ENCODE measurements at places on chromosomes 4 and X. TPM values are rescaled to one million over a fixed set of nuclear protein-coding genes. Genes with fewer than 3 reads are reported as not detected.

DNA sequence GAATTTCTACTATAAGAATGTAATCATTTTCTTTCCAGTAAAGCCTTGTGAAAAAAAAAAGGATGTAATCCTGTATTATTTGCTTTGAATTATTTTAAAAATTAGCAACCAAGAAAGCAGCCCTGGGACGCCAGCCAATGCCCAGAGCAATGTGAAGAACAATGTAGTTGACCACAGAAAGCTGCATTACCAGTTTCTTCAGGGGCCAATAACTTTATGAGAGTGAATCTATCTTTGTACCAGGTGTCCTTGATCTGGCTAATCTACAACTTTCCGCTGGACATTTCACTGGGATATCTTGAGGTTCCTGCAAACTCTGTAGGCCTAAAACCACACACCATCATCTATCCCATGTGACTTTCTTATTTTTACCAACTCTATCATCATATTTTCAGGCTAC lies 7.6 kb upstream of the KLHL2 start:
- no peaks in the 10 kb centered on the region for H3K27me3 ChIP-seq
- H3K36me3 ChIP-seq: no peaks in the 10 kb centered on the region
- no peak overlapping the region for H3K4me3 ChIP-seq
- DNase-seq: no peak

- H3K27me3 ChIP-seq: no peaks in the 10 kb centered on the region
- no peak overlapping the region for H3K4me3 ChIP-seq
- H3K27ac ChIP-seq: no peak overlapping the region
- DNase-seq: no peak
Measured at GRCh38 chr4:14896656-14897175, 105.6 kb upstream of the CPEB2 start.

- H3K4me1 ChIP-seq: no peaks in the 10 kb centered on the region
- no peak overlapping the region for H3K27ac ChIP-seq
- no peaks in the 10 kb centered on the region for H3K36me3 ChIP-seq
- no peak for DNase-seq
Measured at GRCh38 chr4:85644061-85644460, 169.1 kb downstream of the ARHGAP24 start.

- H3K4me3 ChIP-seq: no peak overlapping the region
- H3K4me1 ChIP-seq: no peaks in the 10 kb centered on the region
- no peaks in the 10 kb centered on the region for H3K36me3 ChIP-seq
- DNase-seq: no peak
Measured at GRCh38 chrX:109964390-109964789, 38.5 kb upstream of the TMEM164 start.

DNA sequence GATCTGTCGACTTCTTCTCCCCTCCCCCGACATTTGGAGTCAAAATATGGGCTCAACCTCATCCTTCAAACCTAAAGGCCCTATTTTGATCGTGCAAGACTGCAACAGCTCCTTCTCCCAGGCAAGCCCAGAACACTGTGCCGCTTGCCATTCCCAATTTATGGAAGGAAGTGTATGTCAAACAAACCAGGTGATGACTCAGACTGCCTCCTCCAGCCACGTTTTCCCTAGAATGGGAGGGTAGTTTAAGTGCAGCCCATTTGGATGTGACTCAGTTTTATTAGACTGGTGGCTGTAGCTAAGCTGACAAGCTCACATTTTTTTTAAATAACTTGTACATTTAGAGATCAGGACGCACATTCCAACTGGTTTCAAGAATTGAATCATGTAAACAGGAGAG lies 570.4 kb upstream of the DIPK2B start:
- H3K27me3 ChIP-seq: no peaks in the 10 kb centered on the region
- H3K36me3 ChIP-seq: no peaks in the 10 kb centered on the region
- DNase-seq: no peak

DNA sequence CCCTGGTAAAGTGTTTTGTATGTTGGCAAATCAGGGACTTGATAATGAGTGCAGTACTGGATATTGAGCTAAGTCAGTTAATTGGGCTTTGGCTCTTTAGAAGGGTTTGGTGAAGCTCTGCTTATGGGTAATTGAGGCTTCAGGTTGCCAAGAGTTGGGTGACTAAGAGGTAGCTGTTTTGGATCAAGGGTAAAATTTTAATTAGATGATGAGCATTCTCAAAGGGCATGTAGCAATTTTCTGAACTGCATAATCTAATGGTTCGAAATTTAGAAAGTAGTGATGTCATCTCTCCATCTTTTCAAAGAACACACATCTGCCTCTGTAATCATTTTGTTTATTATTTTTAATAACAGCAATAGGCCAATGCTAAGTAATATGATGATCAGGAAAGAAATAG lies 5.5 kb upstream of the TRIM2 start:
- H3K4me3 ChIP-seq: no peak overlapping the region
- no peak for DNase-seq
- H3K36me3 ChIP-seq: no peaks in the 10 kb centered on the region
- H3K27ac ChIP-seq: no peak overlapping the region
- H3K4me1 ChIP-seq: no peaks in the 10 kb centered on the region
- no peaks in the 10 kb centered on the region for H3K27me3 ChIP-seq

- H3K27ac ChIP-seq: no peak overlapping the region
- H3K4me1 ChIP-seq: peaks cover 22% of the 10 kb centered on the region
- no peak overlapping the region for H3K4me3 ChIP-seq
- no peaks in the 10 kb centered on the region for H3K36me3 ChIP-seq
- no peaks in the 10 kb centered on the region for H3K27me3 ChIP-seq
- DNase-seq: no peak
Measured at GRCh38 chr4:143399113-143399949, 62.7 kb downstream of the GAB1 start.

DNA sequence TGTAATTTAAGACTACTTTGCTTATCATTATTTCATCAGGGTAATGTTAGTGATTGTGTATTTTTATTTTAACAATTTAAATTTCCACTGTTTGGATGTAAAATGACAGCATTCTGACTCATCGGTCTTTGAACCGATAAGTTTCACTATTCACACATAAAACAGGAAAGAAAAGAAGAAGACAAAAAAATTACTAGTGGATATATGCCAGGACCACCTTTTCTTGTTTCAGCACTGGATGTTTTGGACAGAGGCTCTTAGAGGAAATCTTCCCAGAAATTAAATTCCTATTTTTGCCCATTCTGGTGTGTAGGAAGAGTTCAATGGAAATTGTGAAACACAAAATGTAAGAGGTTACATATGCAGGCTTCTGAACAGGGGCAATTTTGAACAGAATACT lies 57.4 kb downstream of the VEGFC start:
- H3K27ac ChIP-seq: no peak overlapping the region
- H3K36me3 ChIP-seq: no peaks in the 10 kb centered on the region
- no peaks in the 10 kb centered on the region for H3K4me1 ChIP-seq
- no peak overlapping the region for H3K4me3 ChIP-seq
- H3K27me3 ChIP-seq: no peaks in the 10 kb centered on the region
- DNase-seq: no peak

DNA sequence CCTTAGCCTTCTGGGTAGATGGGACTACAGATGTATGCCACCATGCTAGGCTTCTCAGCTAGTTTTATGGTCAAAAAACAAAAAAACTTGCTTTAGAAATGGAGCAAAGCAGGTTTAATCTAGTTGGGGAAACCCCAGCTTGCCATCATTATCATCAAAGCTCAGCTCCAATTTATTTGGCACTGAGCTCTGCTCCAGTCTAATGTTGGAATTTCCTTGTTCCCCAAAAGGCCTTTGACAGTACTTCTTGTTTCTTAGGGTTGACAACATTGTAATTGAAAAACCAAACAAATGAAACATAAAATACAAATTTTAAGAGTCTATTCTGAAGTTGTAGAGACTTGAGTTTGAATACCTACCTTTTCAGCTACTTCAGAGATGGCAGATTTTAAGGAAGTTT lies 48.0 kb downstream of the MRPL1 start:
- no peaks in the 10 kb centered on the region for H3K27me3 ChIP-seq
- no peak overlapping the region for H3K4me3 ChIP-seq
- H3K4me1 ChIP-seq: no peaks in the 10 kb centered on the region
- H3K36me3 ChIP-seq: peaks cover 21% of the 10 kb centered on the region

GRCh38 chr4:1074077-1074476 lies 39.3 kb downstream of the RNF212 start:
- peak; percentile 37 for DNase-seq
- no peaks in the 10 kb centered on the region for H3K36me3 ChIP-seq
- peaks cover 7% of the 10 kb centered on the region for H3K4me1 ChIP-seq

- no peaks in the 10 kb centered on the region for H3K4me1 ChIP-seq
- H3K27me3 ChIP-seq: no peaks in the 10 kb centered on the region
- H3K36me3 ChIP-seq: no peaks in the 10 kb centered on the region
- no peak overlapping the region for H3K4me3 ChIP-seq
- H3K27ac ChIP-seq: no peak overlapping the region
Measured at GRCh38 chr4:148780426-148781005, 338.3 kb upstream of the NR3C2 start.

DNA sequence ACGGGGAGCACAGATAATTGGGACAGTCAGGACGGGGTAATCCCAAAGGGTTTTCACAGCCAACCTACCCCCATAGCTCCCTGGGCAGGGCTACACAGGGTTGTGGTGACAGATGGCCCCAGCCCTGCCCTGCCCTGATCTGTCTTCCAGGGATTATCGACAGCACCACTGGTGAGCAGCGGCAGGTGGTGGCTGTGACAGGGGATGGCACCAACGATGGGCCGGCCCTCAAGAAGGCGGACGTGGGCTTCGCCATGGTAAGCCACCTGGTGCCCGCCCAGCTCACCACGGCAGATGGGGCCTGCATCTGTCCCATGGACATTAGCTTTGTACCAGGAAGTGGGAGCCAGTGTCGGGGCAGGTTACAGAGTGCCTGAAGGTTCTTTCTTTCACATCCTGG lies 39.3 kb downstream of the ATP2B3 start:
- H3K36me3 ChIP-seq: no peaks in the 10 kb centered on the region
- H3K4me1 ChIP-seq: no peaks in the 10 kb centered on the region
- H3K27ac ChIP-seq: no peak overlapping the region

GRCh38 chrX:24380262-24381187 lies 20.1 kb downstream of the SUPT20HL1 start:
- no peak for DNase-seq
- H3K36me3 ChIP-seq: no peaks in the 10 kb centered on the region
- no peaks in the 10 kb centered on the region for H3K27me3 ChIP-seq
- no peak overlapping the region for H3K27ac ChIP-seq
- H3K4me3 ChIP-seq: no peak overlapping the region
- no peaks in the 10 kb centered on the region for H3K4me1 ChIP-seq

- H3K4me1 ChIP-seq: no peaks in the 10 kb centered on the region
- H3K36me3 ChIP-seq: no peaks in the 10 kb centered on the region
- H3K4me3 ChIP-seq: no peak overlapping the region
- no peak for DNase-seq
Measured at GRCh38 chr4:106806158-106806797, 229.8 kb downstream of the DKK2 start.

The HSFX4 gene
- total RNA-seq: not detected

The FHIP1A gene
- 90.3 TPM for total RNA-seq

The PCDH10 gene
- total RNA-seq: 0.13 TPM

The RTL5 gene
- total RNA-seq: 1.3 TPM

The CXCL11 gene
- not detected for total RNA-seq

The GAGE1 gene
- not detected for total RNA-seq

The RRH gene
- total RNA-seq: not detected

Measured in suprapubic skin (tissue), 4 donors.